Large intestine (tissue), 12 donors: ENCODE measurements at places on chromosomes 12 and 14.

- DNase-seq = no peak
These were observed 128.1 kb downstream of the ASCL1 start for GRCh38 chr12:103085541-103085940.

DNA sequence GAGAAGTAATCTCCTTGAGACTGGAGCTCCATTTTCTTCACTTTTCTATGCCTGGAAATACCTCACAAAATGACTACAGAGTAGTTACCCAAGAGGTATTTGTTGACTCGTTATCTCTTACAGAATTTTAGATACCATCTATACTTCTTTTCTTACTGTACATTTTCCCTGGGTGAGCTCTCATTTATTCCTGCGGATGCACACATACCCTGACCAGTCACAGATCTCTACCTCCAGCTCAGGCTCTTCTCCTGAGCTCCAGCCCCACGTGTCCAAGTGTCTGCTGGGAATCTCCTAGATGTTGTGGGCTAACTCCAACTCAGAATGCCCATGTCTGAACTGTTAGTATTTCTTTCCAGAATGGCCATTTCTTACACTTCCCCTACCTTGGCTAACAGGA lies 403.1 kb downstream of the RAD51B start:
- no peak for DNase-seq

GRCh38 chr14:91317381-91318308 lies 73.1 kb upstream of the GPR68 start:
- DNase-seq = peak; percentile 87

GRCh38 chr12:48750215-48750614 lies 33.7 kb upstream of the CCNT1 start:
- no peak for DNase-seq

GRCh38 chr14:78666336-78667056 lies 496.3 kb downstream of the NRXN3 start:
- DNase-seq = no peak
